Esophagus squamous epithelium (tissue), 5 donors: ENCODE measurements at places on chromosomes 6 and 20.

DNA sequence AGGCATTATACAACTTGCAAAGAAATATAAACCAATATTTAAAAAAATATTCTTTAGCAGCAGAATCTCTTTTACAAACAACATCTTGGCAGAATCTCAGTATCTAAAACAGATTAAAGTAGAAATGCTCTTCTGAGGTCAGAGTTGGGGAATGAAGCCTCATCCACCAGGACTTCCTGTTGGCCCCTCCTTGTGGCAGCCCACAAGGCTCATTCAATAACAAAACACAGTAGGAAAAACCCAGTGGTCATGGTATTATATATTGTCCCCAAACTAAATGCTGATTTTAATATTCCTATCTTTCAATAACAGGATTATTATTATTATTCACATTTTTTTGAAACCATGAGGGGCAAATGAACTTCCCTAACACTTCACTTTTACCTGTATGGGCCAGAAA is 368.6 kb downstream of the BTBD9 start:
- no peak for DNase-seq

- no peak for DNase-seq
These were observed 300.5 kb downstream of the PLCB1 start for GRCh38 chr20:8432435-8433148.

- no peak for DNase-seq
These were observed 361.6 kb downstream of the PHF3 start for GRCh38 chr6:63997221-63997620.

DNA sequence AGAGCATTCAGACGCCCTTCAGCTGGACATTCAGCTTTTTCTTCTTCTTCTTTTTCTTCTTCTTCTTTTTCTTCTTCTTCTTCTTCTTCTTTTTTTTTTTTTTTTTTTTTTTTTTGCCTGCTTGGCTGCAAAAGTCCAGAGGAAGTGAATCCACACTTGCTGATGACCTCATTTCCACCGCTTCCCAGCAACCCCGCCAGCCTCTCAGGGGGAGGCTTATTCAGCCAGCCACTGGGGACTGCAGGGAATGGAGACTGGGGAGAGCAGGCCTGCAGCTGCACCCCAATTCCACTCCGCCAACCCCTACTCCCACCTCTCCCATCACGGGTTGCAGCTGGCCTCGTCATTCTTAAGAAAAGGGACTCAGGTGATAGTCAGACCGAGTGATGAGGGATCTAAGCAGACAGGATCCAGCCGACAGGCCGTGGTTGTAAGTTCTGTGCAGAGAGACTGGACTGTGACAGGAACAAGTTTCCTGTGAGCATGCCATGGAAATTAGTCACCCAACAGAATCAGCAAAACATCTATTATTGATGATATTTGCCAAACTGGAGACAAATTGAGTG is 59.0 kb upstream of the QKI start:
- no peak for DNase-seq

GRCh38 chr20:50933589-50933988 is 2.4 kb upstream of the ADNP start:
- DNase-seq: no peak

- no peak for DNase-seq
These were observed 15.2 kb upstream of the KCNK15 start for GRCh38 chr20:44730441-44730840.
